Stimulated activated CD8-positive, alpha-beta memory T cell treated with anti-CD3 and anti-CD28 coated beads, Interleukin-4, amount 100 ng/mL, for 1 hour (primary cell): ENCODE measurements at places on chromosomes 16 and 17.

DNA sequence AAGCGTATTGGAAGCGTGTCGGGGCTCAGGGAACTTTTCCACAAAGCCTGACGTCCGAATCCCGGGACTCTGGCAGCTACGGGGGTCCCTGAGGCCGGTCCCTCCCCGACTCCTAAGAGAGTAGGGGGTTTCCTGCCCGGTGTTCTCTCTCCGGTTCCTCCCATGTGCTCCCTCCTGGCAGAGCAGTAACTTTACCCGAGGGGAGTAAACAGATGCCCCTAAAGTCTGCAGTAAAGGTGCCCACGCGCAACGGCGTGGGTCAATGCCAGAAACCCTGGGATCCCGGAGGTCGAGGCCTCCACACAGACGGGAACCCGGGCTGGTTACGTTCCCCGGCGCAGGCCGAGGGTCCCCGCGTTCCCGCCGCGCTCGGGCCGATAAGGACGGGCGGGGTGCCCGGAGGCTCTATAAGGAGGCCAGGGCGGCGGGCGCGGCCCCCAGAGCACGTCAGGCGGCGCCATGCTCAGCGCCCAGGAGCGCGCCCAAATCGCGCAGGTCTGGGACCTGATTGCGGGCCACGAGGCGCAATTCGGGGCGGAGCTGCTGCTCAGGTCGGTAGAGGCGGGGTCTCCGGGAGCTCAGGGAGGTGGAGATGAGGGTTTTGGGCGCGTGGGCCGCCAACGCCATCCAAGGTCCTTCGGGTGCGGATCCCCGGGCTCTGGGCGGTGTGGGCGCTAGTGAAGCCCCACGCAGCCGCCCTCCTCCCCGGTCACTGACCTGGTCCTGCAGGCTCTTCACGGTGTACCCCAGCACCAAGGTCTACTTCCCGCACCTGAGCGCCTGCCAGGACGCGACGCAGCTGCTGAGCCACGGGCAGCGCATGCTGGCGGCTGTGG lies at the start of gene HBM:
TSS of gene HBM (plus strand) at position 440 of the 836 bp plus-strand sequence. CDS start at position 460, 20 bp downstream.
- no peak for DNase-seq

- DNase-seq = no peak
These were observed 134.2 kb downstream of the ABCA8 start for GRCh38 chr17:68820825-68821481.

DNA sequence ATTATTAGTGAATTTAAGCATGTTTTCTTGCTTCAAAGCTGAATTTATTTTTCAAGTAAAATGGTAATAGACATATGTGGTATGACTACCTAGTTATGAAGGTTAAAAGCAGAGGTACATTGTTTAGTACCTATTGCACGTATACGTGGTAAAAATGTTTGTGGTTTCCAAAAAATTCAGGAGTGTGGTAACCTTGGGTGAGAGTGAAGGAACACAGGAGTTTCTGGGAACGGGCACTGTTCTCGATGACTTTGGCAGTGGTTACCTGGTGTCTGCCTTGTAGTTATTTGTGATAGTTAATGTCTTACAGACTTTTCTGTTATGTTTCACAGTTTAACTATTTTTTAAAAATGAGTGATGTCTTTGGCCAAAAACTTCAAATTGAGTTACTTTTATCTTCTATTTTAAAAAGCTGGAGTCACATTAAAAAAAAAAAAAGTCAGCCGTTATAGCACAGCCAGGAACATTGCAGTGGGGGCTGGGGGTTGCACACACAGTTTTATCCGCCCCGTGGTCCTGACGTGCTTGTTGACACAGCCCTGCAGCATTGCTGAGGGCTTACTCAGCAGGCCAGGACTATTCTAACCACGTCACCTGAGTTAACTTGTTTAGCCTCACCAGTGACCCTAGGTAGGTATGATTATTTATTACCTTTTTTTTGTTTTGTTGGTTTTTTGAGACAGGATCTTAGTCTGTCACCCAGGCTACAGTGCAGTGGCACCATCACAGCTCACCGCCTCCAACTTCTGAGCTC lies 10.9 kb downstream of the JPT2 start:
- no peak for DNase-seq

DNA sequence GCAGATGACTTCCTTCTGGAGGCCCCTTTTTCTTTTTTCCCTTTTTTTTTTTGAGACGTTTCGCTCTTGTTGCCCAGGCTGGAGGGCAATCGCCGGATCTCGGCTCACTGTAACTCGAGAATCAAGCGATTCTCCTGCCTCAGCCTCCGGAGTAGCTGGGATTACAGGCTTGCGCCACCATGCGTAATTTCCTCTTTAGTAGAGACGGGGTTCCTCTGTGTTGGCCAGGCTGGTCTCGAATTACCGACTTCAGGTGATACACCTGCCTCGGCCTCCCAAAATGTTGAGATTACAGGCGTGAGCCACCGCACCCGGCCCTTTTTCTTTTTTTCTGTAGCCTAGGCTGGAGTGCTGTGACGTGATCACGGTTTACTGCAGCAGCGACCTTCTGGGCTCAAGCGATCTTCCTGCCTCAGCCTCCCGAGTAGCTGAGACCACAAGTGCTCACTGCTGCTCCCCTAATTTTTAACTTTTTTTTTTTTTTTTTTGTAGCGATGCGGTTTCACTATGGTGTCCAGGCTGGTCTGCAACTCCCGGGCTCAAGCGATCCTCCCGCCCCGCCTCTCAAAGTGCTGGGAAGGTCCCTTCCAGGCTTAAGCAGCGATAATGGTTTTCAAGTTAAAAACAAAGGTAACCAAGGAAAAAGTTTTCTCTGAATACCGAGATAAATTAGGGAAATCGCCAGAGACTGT lies 956 bp upstream of the IST1 start:
- DNase-seq = no peak

- no peak for DNase-seq
These were observed 135.2 kb upstream of the HS3ST3A1 start for GRCh38 chr17:13736916-13737315.

GRCh38 chr16:87958632-87959031 lies 7.4 kb downstream of the BANP start:
- no peak for DNase-seq

DNA sequence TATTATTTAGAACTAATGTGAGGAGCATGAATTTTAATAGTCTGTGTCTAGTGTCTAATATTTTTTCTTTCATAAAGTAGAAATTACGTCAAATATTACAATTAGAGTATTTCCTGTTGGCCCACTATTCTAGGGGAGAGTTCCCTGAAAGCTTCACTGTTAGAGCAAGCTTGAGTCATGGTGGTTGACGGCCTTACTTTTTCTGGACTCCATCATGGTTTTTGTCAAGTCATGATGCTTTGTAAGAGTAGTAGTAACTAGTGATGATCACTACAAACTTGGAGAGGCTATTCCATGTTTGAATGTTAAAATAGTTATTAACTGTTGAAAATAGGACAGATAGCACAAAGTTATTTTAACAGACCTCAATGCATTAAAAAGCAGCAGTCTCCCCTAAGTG lies 1.7 kb downstream of the PSMD11 start:
- DNase-seq = no peak

DNA sequence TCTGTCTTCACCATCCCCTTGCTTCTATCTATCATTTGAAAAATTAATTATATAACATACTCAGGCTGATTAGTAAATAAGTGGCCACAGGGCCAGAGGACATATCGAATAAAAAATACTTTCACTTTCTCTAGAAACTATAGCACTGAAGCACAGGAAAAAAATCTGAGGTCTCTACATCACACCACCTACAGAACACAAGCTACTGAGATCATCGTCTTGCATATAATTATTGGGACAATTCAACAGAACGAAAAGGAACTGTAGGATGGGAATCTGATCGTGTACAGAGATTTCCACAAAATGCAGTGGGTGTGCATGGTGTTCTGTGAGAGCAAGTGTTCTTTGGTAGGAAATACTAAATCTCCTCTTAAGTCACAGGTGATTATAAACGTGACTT lies 289.6 kb upstream of the ERCC4 start:
- DNase-seq = no peak

DNA sequence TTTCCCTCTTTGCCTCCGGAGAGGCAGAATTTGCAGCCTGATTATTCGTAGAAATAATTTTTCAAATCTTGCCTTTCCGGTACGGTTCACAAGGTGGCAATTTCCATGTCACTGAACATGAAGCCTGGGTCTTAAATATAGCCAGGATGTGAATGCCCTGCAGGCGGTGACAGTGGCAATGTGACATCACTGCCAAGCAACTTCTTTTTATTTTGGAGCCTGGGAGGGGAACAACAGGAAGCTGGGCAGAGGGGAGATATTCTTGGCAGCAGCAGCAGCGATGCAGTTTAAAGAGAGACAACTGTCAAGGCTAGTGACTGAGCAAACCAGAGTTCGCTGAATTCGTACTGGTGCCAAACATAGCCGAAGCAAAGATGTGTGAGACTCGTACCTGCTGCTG lies 171.1 kb downstream of the SNX29 start:
- DNase-seq = no peak

DNA sequence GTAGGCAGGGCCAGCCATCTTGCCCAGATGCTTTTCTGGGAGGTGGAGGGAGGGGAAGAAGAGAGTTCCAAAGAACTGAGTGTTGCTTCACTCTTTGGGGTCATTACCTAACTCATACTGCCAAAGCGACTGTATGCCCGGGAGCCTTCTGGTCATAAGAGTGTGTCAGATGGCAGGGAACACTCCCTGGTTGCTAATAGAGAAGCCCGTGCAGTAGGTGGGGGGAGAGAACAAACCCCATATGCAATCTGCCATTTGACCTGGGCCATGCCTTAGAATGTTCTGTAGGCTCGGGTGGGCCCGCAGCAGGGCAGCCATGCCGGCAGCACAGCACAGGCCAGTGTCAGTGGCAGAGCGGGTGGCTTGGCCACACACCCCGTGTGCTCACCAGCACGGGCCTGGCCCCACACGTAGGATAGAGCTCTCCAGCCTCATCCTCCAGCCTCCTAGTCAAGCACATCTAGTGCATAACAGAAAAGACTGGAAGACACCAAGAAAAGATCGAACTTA lies 120.5 kb downstream of the SOCS1 start:
- DNase-seq = no peak

GRCh38 chr16:28107232-28107631 lies 43.7 kb upstream of the GSG1L start:
- no peak for DNase-seq

- no peak for DNase-seq
These were observed 68.1 kb downstream of the COG7 start for GRCh38 chr16:23384878-23385277.

- DNase-seq = no peak
These were observed 16.3 kb downstream of the NACA2 start for GRCh38 chr17:61574542-61575351.

DNA sequence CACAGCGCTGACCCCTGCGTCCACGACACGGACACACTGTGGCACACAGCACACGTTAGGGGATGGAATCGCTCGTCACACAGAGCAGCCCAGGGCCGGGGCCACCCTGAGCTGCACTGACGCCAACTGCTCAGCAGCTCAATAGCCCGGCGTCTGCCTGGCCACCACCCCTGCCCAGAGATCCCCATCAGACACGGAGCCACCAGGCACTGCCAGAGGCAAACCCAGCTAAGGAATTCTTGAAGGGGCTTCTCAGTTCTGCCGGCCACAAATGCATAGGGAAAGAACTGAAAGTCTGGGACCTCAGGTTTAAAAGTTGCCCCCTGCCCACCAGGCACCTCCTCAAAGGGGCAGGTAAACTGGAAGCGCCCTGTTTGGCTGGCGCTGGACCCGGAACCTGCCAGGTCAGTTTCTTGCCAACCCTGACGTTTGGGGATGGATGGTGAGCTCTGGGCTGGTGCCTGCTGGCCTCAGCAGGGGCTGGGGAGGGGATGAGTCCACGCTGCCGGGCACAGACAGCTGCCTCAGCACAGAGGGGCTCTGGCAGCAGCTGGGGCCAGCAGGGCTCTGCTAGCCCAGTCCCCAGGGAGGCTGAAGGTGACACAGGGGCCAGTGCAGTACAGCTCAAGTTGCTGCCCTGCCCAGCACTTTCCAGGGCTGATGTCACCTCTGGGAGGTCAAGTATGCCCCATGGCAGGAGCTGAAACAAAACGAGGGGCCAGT lies 33.2 kb downstream of the TIMM22 start:
- no peak for DNase-seq

- no peak for DNase-seq
These were observed at the start of gene NOXO1 for GRCh38 chr16:1981398-1981836. Gene NOXO1 (minus strand): TSS chr16:1981469. CDS start chr16:1981179, 290 bp downstream.

DNA sequence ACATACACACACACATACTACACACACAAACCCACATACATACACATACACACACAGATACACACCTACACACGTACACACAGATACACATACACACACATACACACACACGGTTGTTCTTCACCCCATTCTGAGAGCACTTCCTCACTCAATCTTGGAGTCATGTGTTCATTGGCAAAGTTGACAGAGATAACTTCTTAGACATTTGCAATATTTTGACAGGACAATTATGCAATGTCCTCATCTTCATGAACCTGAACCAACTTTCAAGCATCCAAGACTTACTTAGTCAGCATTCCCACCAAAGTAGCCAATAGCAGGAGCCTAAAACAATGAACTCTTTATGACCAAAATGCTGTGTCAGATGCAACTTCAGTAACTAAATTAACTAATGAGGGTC lies 77.1 kb upstream of the DNAH17 start:
- no peak for DNase-seq

- DNase-seq = no peak
These were observed 65.2 kb downstream of the ASIC2 start for GRCh38 chr17:33227911-33228310.

DNA sequence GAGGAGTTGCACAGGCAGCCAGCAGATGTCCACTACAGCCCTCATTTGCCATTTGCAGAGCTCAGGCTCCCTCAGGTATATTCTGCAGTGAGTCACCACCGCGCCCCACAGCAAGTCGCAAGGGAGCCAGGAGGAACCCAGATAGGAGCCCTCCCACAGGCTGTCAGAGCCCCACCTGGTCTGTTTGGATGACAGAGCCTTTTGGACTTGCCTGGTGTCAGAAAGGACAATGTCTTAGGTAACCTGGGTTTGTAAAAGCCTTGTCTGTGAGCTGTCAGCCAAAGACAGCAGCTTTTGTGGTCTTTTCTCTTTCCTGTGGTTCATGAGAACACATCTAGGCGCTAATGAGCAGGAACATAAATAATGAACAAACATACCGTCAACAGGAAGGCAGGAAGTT lies 70.9 kb downstream of the GNAO1 start:
- DNase-seq = peak; percentile 25

DNA sequence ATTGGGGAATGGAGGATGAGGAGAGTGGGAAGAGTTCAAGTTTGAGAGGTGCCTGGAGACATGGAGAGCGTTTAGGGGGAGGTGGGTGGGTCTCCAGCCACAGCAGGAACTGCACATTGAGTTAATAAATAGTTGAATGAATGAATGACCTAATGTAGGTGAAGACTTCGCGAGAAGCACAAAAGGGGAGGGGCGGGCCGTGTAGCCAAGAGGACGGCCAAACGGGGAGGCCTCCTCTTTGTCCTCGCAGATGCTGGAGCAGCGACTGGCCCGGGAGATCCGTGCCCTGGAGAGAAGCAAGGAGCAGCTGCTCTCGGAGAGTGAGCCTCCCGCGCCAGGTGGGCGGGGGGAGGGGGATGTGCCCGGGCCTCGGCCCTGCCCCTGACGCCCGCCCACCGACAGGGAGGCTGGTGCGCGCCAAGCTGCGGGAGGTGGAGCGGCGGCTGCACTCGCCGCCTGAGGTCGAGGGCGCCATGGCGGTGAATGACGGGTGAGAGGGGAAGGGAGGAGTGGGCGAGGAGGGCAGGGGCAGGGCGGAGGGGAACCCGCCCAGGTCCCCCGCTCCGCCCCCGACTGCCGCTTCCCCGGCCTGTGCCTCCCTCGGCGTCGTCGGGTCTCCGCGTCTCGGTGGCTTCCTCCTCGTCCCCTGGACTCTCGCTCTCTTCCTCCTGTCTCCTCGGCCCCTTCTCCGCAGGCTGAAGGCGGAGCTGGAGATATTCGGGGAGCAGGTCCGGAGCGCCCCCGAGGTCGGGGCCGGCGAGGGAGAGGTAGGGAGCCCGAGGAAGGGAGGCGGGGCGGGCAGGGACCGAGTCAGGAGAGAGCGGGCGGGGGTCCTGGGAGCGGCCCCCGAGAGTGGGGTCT lies 12.9 kb downstream of the SYCE1L start:
- peak; percentile 55 for DNase-seq
